ENCODE measurements at places on chromosomes 5 and 9. TPM values are rescaled to one million over a fixed set of nuclear protein-coding genes. Genes with fewer than 3 reads are reported as not detected.

GRCh38 chr9:37769306-37769705, 15.6 kb downstream of the EXOSC3 start:
- H3K27me3 ChIP-seq = no peaks in the 10 kb centered on the region
- peaks cover 8% of the 10 kb centered on the region for H3K36me3 ChIP-seq
- H3K4me1 ChIP-seq = no peaks in the 10 kb centered on the region
- DNase-seq = no peak
- H3K4me3 ChIP-seq = no peak overlapping the region

GRCh38 chr5:78549043-78549442, 99.5 kb downstream of the LHFPL2 start:
- no peaks in the 10 kb centered on the region for H3K4me1 ChIP-seq
- H3K27ac ChIP-seq = no peak overlapping the region
- H3K36me3 ChIP-seq = no peaks in the 10 kb centered on the region
- DNase-seq = no peak

GRCh38 chr9:36862206-36863145, 171.6 kb downstream of the PAX5 start:
- H3K4me1 ChIP-seq = no peaks in the 10 kb centered on the region
- H3K4me3 ChIP-seq = no peak overlapping the region
- no peaks in the 10 kb centered on the region for H3K27me3 ChIP-seq
- DNase-seq = peak; percentile 39
- H3K36me3 ChIP-seq = no peaks in the 10 kb centered on the region

- H3K27me3 ChIP-seq = no peaks in the 10 kb centered on the region
- H3K36me3 ChIP-seq = no peaks in the 10 kb centered on the region
- H3K4me1 ChIP-seq = peaks cover 8% of the 10 kb centered on the region
- peak overlapping the region; percentile 45 for H3K27ac ChIP-seq
- peak; percentile 49 for DNase-seq
- no peak overlapping the region for H3K4me3 ChIP-seq
These were observed 5.2 kb upstream of the DUSP1 start for GRCh38 chr5:172776235-172776594.

DNA sequence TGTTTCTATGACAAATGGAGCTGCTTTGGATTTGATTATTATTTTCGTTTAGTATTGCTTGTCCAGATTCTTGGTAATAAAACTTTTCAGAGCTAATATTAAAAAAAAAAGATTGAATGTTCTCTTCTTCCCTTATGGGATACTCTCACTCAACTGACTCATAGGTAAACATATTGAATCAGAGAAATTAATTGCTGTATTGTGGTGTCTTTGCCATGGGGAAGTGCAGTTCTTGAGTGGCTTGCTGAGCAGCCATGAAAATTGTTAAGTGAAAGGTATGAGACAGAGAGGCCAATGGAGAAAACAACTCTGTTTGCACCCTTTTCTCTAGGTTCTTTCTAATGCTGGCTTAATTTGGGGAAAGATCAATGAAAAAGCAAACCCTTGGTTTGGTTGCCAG, 149.9 kb upstream of the HMHB1 start:
- DNase-seq = no peak
- H3K27ac ChIP-seq = no peak overlapping the region
- no peaks in the 10 kb centered on the region for H3K4me1 ChIP-seq
- no peaks in the 10 kb centered on the region for H3K36me3 ChIP-seq
- H3K4me3 ChIP-seq = no peak overlapping the region

DNA sequence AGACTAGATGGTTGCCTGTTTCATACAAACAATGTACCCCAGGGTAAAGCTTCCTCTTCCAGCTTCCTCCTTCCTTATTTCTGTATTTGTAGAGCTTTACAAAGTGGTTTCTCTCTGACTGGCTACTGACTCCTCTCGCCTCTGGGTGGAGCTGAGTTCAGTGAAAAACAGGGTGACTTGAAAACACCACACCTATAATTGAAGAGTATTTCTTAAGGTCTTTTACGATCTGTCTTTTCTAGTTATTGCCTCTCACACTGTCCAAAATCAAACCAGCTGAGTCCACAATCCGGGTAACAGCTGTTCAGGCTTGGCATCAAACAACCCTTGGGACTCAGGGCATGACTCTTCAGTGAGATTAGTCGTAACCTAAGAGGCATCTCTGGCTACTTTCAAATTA, 200.4 kb downstream of the ARRDC3 start:
- H3K4me3 ChIP-seq = no peak overlapping the region
- H3K4me1 ChIP-seq = peaks cover 6% of the 10 kb centered on the region
- DNase-seq = peak; percentile 16
- no peaks in the 10 kb centered on the region for H3K36me3 ChIP-seq
- H3K27me3 ChIP-seq = no peaks in the 10 kb centered on the region

DNA sequence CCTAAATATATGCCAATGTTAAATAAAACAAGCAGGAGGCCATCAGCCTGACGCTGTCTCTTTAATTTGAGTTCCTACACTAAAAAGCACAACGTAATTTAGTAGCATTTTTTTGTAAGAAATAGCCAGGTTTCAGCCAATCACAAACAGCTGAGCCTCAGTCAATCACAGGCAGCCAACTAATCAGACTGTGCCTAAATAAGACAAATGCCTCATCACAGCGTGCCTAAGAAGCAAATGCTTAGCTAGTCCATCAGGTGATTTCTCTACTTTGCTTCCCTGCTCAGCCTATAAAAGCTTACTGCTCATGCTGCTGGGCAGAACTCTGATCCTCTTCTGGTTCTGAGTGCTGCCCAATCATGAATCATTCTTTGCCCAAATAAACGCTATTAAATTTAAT, 38.3 kb upstream of the RORB start:
- H3K4me1 ChIP-seq = no peaks in the 10 kb centered on the region
- H3K27me3 ChIP-seq = peaks cover 2% of the 10 kb centered on the region
- no peaks in the 10 kb centered on the region for H3K36me3 ChIP-seq

DNA sequence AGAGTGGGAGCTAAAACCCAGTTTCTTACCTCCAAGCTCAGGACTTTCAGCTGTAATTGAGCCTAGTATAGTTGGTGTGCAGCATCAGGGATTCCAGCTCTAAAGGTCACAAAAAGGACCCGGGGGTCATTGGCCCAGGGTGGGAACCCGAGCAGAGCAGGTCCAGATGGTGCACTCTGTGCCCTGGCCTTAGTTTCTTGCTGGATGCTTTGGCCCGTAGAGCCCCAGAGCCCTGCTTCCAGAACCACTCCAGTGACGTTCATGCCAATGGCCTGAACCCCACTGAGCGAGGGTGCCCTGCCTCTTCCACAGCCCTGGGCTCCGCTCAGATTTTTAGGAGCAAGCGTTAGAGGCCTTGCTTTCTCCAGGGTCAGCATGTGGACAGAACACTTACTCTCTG, 8.2 kb downstream of the SLC22A5 start:
- DNase-seq = no peak
- no peaks in the 10 kb centered on the region for H3K4me1 ChIP-seq
- no peaks in the 10 kb centered on the region for H3K27me3 ChIP-seq
- no peaks in the 10 kb centered on the region for H3K36me3 ChIP-seq
- no peak overlapping the region for H3K4me3 ChIP-seq

GRCh38 chr5:23730023-23730422, 222.6 kb downstream of the PRDM9 start:
- H3K4me1 ChIP-seq = no peaks in the 10 kb centered on the region
- no peaks in the 10 kb centered on the region for H3K27me3 ChIP-seq
- no peak for DNase-seq

DNA sequence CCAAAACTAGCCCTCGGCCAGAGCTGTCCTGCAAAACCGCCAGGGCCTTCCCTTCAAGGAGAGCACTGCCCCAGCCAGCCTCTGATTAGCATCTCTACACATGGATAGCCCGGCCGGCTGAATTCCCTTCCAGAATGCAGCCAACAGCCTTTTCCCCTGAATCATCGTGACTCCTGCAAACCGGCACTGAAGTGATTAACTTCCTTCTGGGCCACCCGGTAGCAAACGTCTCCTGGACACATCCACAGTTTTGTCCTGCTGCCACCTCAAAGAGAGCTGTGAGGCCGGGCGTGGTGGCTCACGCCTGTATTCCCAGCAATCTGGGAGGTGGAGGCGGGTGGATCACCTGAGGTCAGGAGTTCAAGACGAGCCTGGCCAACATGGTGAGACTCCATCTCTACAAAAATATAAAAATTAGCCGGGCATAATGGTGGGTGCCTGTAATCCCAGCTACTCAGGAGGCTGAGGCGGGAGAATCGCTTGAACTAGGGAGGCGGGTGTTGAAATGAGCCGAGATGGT, 21.1 kb upstream of the EEIG1 start:
- no peak overlapping the region for H3K27ac ChIP-seq
- no peaks in the 10 kb centered on the region for H3K36me3 ChIP-seq
- no peaks in the 10 kb centered on the region for H3K27me3 ChIP-seq
- no peak for DNase-seq

GRCh38 chr9:105251133-105251532, 6.7 kb downstream of the SLC44A1 start:
- peaks cover 8% of the 10 kb centered on the region for H3K4me1 ChIP-seq
- H3K27ac ChIP-seq = no peak overlapping the region
- no peaks in the 10 kb centered on the region for H3K36me3 ChIP-seq
- no peak for DNase-seq
- no peak overlapping the region for H3K4me3 ChIP-seq
- H3K27me3 ChIP-seq = no peaks in the 10 kb centered on the region

GRCh38 chr9:135670721-135671590, 7.8 kb downstream of the LCN9 start:
- no peak overlapping the region for H3K27ac ChIP-seq
- H3K27me3 ChIP-seq = no peaks in the 10 kb centered on the region
- DNase-seq = no peak
- H3K36me3 ChIP-seq = no peaks in the 10 kb centered on the region
- no peaks in the 10 kb centered on the region for H3K4me1 ChIP-seq

DNA sequence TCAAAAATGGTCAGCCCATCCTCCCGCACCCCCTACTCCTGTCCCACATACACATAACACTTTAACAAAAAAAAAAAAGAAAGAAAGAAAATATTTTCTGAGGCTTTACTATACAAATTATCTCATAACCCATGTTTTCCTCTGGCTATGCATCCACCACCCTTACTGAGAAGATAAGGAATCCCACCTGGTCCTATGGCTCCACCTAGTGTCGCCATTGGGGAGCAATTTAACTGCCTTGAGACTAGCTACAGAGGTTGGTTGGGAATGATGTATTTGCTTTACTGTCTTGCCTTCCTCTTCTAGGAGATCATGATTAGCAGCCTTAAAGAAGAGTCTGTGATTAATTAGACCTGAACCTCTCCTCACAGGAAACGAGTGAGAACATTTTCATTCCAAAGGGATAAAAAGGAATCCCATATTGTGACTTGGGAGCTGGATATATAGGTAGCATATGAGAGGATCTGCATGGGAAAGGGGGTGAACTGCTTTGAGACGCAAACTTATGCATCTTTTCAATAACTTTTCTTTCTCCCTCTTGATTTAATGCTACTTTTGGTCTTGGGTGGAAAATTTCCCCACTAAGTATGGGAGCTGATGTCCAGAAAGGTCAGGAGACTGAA, 77.7 kb upstream of the SELENOP start:
- H3K4me1 ChIP-seq = no peaks in the 10 kb centered on the region
- H3K27me3 ChIP-seq = no peaks in the 10 kb centered on the region
- no peaks in the 10 kb centered on the region for H3K36me3 ChIP-seq
- peak; percentile 92 for DNase-seq
- no peak overlapping the region for H3K27ac ChIP-seq

GRCh38 chr5:107319901-107320300, 350.8 kb downstream of the EFNA5 start:
- no peak overlapping the region for H3K27ac ChIP-seq
- no peaks in the 10 kb centered on the region for H3K36me3 ChIP-seq
- H3K4me1 ChIP-seq = no peaks in the 10 kb centered on the region
- H3K27me3 ChIP-seq = no peaks in the 10 kb centered on the region
- no peak for DNase-seq

DNA sequence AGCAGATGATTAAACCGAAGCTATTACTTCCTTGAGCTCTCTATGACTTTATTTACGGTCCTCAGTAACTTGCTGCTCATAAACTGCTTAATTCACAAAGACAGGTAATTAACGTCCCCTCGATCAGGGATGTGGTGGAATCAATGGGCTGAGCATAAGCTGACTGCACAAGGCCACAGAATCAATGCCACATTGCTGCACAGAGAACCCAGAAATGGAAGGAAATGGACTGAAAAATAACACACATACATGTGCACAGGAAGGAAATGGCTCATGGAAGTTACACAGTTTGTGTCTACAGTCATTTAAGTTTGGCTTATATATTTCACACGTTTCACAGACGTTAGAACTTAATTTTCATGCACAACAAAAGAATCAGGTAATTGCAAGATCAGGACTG, 118.3 kb upstream of the KLF9 start:
- H3K4me1 ChIP-seq = no peaks in the 10 kb centered on the region
- H3K27ac ChIP-seq = no peak overlapping the region
- H3K4me3 ChIP-seq = no peak overlapping the region
- DNase-seq = no peak
- H3K36me3 ChIP-seq = no peaks in the 10 kb centered on the region

GRCh38 chr5:54634089-54634488, 116.5 kb downstream of the SNX18 start:
- no peak overlapping the region for H3K27ac ChIP-seq
- H3K36me3 ChIP-seq = no peaks in the 10 kb centered on the region
- no peak overlapping the region for H3K4me3 ChIP-seq
- DNase-seq = no peak

Gene SVEP1
- polyA plus RNA-seq = under 0.01 TPM

Gene SPINK13
- polyA plus RNA-seq = 0.18 TPM

Gene WNK2
- polyA plus RNA-seq = 48.4 TPM

Gene SPOUT1
- polyA plus RNA-seq = 21.0 TPM

Gene NEUROG1
- not detected for polyA plus RNA-seq

Gene PLAC8L1
- not detected for polyA plus RNA-seq

Data from small intestine (tissue), 16 donors.